ENCODE measurements at places on chromosomes 5 and 9. TPM values are rescaled to one million over a fixed set of nuclear protein-coding genes. Genes with fewer than 3 reads are reported as not detected.

GRCh38 chr5:150593996-150594395, 46.5 kb upstream of the SYNPO start:
- H3K27ac ChIP-seq: no peak overlapping the region
- no peak for DNase-seq
- H3K36me3 ChIP-seq: no peaks in the 10 kb centered on the region

DNA sequence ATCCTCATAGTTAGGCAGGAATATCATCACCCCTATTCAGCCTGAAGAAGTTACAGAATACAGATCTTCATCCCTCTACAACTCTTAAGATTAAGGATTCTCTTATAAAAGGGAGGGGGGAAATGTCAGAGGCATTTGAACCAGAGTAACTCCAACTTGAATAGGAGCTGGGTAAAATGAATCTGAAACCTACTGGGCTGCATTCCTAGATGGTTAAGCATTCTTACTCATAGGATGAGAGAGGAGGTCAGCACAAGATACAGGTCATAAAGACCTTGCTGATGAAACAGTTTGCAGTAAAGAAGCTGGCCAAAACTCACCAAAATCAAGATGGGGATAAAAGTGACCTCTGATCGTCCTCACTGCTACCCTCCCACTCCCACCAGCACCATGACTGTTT, 14.4 kb downstream of the FREM1 start:
- no peak for DNase-seq
- no peak overlapping the region for H3K27ac ChIP-seq
- H3K4me3 ChIP-seq: no peak overlapping the region

GRCh38 chr5:90861843-90862586, 303.4 kb downstream of the ADGRV1 start:
- no peaks in the 10 kb centered on the region for H3K4me1 ChIP-seq
- peaks cover 8% of the 10 kb centered on the region for H3K27me3 ChIP-seq
- H3K36me3 ChIP-seq: no peaks in the 10 kb centered on the region
- H3K27ac ChIP-seq: no peak overlapping the region
- DNase-seq: no peak

GRCh38 chr5:81629986-81630385, 120.9 kb downstream of the SSBP2 start:
- no peak overlapping the region for H3K27ac ChIP-seq
- DNase-seq: no peak
- no peak overlapping the region for H3K4me3 ChIP-seq
- no peaks in the 10 kb centered on the region for H3K27me3 ChIP-seq
- peaks cover 7% of the 10 kb centered on the region for H3K4me1 ChIP-seq

DNA sequence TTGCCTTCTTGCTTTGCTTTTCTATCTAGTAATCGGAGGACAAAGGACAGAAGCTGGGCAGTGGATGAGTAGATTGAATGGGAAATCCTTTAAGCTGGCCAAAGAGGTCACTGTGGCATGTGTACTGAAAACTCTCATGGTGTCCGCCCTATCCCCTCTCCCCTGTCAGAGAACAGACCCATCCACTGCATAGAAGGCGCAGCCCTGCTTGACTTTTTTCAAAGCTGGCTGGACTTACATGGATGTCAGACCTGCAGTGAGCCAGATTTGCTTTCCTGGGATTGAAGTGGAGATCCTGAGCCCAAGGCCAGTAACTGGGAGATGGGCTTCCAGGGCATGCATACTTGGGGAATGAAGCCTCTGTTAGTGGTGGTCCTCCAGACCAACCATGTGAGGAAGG, 329.5 kb downstream of the TRPM3 start:
- no peak overlapping the region for H3K27ac ChIP-seq
- no peak overlapping the region for H3K4me3 ChIP-seq
- H3K27me3 ChIP-seq: no peaks in the 10 kb centered on the region
- DNase-seq: no peak
- H3K4me1 ChIP-seq: no peaks in the 10 kb centered on the region
- no peaks in the 10 kb centered on the region for H3K36me3 ChIP-seq

DNA sequence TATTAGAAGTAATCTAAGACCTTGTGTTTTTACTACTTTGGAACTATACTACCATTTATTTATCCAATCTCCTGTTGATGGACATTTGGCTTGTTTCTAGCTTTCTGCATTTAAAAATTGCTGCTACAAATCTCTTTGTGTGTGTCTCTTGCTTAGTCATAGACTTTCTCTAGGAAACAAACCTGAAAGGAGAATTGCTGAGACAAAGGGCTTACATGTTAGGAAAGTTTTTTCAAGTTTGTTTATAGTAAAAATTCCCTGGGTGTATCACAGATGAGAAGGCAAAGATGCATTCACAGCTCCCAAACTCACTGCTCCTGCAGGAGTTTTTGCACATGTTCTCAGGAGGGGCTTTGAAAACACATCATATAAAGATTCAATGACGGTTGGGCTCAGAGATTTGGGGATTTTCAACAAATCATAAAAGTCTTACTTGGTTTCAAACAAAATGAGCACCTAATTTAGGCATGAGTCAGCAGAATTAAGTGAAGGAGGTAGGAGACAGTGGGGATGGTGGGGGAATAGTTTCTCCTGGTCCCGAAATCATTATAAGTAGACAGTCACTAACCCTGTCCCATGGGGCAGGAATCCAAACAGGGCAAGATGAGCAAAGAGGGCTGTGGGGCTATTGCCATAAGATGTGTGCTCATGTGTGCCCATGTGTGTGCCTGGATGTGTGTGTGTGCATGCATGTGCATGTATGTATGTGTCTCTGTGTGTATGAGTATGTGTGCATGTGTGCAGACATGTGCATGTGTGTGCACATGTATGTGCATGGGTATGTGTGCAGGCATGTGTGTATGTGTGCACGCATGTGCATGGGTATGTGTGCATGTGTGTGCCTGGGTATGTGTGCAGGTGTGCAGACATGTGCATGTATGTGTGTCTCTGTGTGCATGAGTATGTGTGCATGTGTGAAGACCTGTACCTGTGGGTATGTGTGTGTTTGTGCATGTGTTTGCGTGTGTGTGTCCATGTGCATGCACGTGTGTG, 43.4 kb upstream of the S1PR3 start:
- no peak overlapping the region for H3K4me3 ChIP-seq
- no peaks in the 10 kb centered on the region for H3K36me3 ChIP-seq
- no peak overlapping the region for H3K27ac ChIP-seq
- H3K27me3 ChIP-seq: peaks cover 12% of the 10 kb centered on the region
- H3K4me1 ChIP-seq: peaks cover 14% of the 10 kb centered on the region

- no peaks in the 10 kb centered on the region for H3K27me3 ChIP-seq
- no peak for DNase-seq
- H3K36me3 ChIP-seq: no peaks in the 10 kb centered on the region
- no peak overlapping the region for H3K27ac ChIP-seq
Observed at GRCh38 chr5:3139499-3139931, 388.0 kb upstream of the IRX2 start.

- no peaks in the 10 kb centered on the region for H3K36me3 ChIP-seq
- H3K27me3 ChIP-seq: peaks cover 8% of the 10 kb centered on the region
- H3K4me1 ChIP-seq: no peaks in the 10 kb centered on the region
- no peak within 1 kb of the TSS for H3K4me3 ChIP-seq
Observed at GRCh38 chr5:181130832-181131496, at the start of gene OR2V1. Gene OR2V1, minus strand, starts transcription at chr5:181131169. Its CDS starts 5,865 bp downstream, at chr5:181125304.

- peaks cover 6% of the 10 kb centered on the region for H3K4me1 ChIP-seq
- H3K4me3 ChIP-seq: no peak overlapping the region
- peak; percentile 0 for DNase-seq
- no peaks in the 10 kb centered on the region for H3K27me3 ChIP-seq
Observed at GRCh38 chr5:83306572-83307241, 164.8 kb upstream of the VCAN start.

- H3K27me3 ChIP-seq: peaks cover 1% of the 10 kb centered on the region
- H3K4me1 ChIP-seq: peaks cover 60% of the 10 kb centered on the region
- peaks cover 17% of the 10 kb centered on the region for H3K36me3 ChIP-seq
- no peak overlapping the region for H3K4me3 ChIP-seq
- H3K27ac ChIP-seq: peak overlapping the region; percentile 54
Observed at GRCh38 chr5:143119881-143120341, 283.6 kb downstream of the NR3C1 start.

DNA sequence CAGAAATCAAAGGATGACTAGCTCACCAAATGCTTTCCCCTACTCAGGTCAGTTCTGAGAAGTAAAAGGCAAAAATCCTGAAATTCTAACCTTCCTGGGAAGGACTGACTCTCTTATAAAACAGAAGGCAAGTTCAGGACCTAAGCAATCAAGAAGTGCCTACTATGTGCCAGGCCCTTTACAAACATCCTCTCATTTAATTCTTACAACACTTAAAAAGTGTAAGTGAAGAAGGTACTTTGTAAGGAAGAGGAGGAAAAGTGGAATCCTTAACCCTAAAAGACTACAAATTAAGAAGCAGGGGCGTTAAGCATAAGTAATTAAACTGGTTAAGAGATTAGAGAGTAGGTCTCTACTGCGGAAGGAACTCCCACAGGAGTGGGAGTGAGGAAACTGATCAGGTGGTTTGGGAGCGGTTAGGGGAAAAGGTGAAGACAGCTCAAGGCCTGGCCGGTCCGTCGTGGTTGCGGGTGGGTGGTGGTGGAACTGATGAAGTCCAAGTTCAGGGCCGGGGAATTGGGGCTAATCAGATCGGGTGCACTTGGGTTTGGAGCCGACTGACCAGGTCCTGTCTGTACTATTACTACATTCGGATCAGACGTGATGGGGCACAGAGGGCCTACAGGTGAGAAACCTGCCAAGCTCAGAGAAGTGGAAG, 839 bp downstream of the MED27 start:
- H3K4me3 ChIP-seq: peak overlapping the region; percentile 98
- H3K27me3 ChIP-seq: peaks cover 8% of the 10 kb centered on the region
- H3K36me3 ChIP-seq: peaks cover 13% of the 10 kb centered on the region
- DNase-seq: no peak

DNA sequence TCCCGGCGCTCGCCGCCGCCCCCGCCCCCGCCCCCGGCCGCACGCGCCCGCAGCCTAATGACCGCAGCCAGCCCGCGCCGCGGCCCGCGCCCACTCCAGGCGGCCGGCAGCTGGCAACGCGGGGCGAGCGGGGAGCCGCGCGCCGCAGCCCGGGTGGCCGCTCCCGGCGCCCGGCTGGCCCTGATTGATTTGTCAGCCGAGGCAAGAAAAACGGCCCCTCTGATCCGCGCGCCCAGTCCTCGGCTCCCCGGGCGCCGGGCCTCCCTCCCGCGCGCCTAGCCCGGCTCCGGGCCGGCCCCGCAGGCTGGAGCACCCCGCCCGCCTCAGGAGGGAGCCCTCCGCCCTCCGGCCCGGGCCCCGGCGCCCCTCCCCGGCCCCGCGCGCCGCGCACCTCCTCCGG, 11.9 kb upstream of the LHX2 start:
- DNase-seq: no peak
- H3K4me3 ChIP-seq: no peak overlapping the region
- peaks cover 9% of the 10 kb centered on the region for H3K36me3 ChIP-seq
- H3K4me1 ChIP-seq: peaks cover 42% of the 10 kb centered on the region

DNA sequence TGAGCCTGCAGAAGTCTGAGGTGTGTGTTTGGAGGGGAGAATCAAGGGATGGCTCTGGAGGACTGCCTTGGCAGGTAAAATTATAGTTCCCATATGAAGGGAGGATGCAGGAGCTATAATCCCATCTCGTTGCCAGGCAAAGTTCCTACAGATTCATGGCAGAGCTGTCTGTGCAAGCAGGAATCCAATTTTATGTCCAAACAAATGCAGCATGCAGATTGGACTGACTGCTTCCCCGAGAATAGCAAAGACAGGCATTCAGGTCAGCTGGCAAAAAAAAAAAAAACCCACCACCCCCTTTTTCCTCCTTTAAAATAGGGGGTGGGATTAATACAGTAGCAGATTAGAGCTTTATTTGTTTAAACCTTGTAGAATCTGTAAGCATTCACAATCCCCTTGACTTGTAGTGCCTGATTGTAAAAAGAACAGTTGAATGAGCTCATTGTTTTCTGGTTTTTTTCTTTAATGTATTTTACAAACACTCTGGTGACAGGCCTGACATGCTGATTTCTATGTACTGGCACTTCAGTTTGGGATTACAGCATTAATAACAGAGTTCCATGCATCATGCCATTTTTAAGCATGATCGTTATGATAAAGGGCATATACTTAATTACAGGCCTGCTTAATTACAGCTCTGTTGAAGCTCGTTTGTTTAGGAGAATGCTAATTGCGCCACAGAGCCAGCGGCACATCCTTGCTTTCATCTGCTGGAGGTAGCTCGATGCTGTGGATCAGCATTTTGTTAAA, 141.4 kb upstream of the LMX1B start:
- H3K27me3 ChIP-seq: peaks cover 53% of the 10 kb centered on the region
- no peak overlapping the region for H3K4me3 ChIP-seq
- peaks cover 13% of the 10 kb centered on the region for H3K36me3 ChIP-seq
- H3K27ac ChIP-seq: peak overlapping the region; percentile 53

DNA sequence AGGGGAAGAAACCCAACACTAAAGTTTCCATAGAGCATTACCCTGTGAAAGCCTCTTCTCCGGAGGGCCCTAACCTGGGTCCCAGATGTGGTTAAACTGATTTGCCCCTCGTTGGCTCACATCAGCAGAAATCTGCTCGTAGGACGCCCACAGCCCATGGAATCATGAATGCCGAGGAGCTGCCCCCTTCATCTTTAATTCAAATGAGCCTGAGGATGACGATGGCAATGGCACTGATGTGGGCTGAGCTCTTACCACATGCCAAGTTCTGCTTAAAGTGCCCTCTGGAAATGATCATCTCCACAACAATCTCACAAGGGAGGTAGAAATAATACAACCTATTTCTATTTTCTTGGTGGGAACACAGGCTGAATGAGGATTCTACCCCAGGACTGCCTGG, 183.3 kb downstream of the FSTL4 start:
- no peak overlapping the region for H3K4me3 ChIP-seq
- DNase-seq: no peak
- H3K27ac ChIP-seq: no peak overlapping the region
- no peaks in the 10 kb centered on the region for H3K36me3 ChIP-seq
- peaks cover 2% of the 10 kb centered on the region for H3K4me1 ChIP-seq
- peaks cover 15% of the 10 kb centered on the region for H3K27me3 ChIP-seq

DNA sequence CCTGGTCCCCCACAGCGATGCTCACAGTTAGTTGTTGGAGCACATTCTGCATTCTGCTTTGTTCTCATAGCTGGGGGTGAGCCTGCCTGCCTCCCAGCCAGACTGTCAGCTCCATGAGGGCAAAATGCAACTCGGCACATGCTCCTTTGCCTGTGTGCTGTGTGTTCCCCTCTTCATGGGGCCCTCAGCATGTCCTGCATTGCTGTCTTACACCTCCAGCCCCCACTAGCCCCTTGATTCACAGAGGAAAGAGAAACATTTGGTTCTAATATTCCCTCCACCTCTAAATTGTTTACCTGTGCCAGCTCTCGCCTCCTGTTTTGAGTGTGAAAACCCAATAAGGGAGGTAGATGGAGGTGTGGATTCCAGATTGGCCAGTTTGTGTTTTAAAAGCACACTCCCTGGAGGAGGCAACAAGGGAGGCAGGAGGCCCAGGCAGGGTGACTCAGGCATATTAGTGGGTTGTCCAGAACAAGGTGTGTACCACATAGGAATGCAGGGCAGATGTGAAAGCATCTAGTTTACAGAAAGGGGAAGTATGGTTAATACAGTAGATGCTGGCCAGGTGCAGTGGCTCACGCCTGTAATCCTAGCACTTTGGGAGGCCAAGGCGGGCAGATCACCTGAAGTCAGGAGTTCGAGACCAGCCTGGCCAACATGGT, 224.6 kb downstream of the AGTPBP1 start:
- no peaks in the 10 kb centered on the region for H3K36me3 ChIP-seq
- no peak for DNase-seq
- H3K4me1 ChIP-seq: no peaks in the 10 kb centered on the region
- no peak overlapping the region for H3K27ac ChIP-seq
- H3K27me3 ChIP-seq: peaks cover 13% of the 10 kb centered on the region

The SAXO1 gene
- not detected for total RNA-seq

The PCDHA9 gene
- total RNA-seq: not detected

The IL13 gene
- total RNA-seq: 308 TPM

The ELAVL2 gene
- not detected for total RNA-seq

The MEIKIN gene
- not detected for total RNA-seq

The RASGRF2 gene
- total RNA-seq: 22.6 TPM

The NRG2 gene
- not detected for total RNA-seq

The TLX3 gene
- total RNA-seq: not detected

The ZNF454 gene
- total RNA-seq: not detected

All from activated T-helper 1 cell treated with anti-CD3 and anti-CD28 coated beads, Interleukin-12 subunit alpha, Interleukin-12 subunit beta, Interleukin-2, Interleukin-4 antibody, amounts not matched to agents 30 ng/mL and 10 ng/mL and 1 ng/mL, durations not matched to agents 14 hours and 24 hours and 36 hours (primary cell).